ENCODE measurements at places on chromosomes 11 and 22.
A peak's percentile ranks its signal among the peaks of the same experiment; 100 is the strongest.

DNA sequence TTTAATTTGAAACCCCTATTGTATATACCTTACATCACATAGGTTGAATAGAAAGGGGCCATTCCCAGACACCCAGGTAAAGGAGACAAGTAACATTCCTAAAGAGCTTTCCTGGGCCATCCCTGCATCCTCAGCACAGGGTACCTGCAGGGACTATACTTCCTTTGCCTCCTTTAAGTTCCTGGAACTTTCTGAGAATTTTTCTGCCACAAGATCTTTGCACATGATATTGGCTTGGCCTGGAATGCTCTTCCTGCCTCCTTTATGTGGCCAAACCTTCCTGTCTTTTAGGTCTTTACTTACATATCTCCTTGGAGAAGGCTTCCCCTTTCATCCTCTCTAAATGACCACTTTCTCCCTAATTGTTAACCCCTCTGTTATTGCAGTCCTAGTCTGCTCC, 7.9 kb upstream of the AMOTL1 start:
- no peak for DNase-seq

- no peak for DNase-seq
Observed at GRCh38 chr22:30871391-30872284, 96.9 kb downstream of the MORC2 start.

DNA sequence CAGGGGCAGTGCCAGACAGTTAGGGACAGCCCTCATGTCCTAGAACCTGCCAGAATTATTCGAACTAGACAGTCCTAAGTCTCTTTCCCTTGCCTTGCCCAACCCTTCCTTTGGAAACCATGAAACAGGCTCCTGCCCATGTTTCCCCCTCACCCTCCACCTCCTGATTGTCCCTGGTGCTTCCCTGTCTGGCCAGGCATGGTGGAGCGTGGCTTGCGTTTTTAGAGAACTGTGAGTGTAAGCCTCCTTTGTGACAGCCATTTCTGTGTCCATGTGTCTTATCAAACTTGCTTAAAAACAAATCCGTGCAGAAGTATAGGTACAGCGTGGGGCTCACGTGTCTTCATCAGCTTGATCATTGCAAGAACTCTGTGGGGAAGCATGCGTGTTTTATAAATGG, 54.9 kb downstream of the MPPED1 start:
- no peak for DNase-seq

GRCh38 chr11:97544431-97544830, 1154.6 kb downstream of the JRKL start:
- no peak for DNase-seq

- peak; percentile 10 for DNase-seq
Observed at GRCh38 chr11:34650528-34650927, 29.6 kb downstream of the EHF start.

GRCh38 chr11:11979488-11980117, 28.8 kb downstream of the DKK3 start:
- no peak for DNase-seq

DNA sequence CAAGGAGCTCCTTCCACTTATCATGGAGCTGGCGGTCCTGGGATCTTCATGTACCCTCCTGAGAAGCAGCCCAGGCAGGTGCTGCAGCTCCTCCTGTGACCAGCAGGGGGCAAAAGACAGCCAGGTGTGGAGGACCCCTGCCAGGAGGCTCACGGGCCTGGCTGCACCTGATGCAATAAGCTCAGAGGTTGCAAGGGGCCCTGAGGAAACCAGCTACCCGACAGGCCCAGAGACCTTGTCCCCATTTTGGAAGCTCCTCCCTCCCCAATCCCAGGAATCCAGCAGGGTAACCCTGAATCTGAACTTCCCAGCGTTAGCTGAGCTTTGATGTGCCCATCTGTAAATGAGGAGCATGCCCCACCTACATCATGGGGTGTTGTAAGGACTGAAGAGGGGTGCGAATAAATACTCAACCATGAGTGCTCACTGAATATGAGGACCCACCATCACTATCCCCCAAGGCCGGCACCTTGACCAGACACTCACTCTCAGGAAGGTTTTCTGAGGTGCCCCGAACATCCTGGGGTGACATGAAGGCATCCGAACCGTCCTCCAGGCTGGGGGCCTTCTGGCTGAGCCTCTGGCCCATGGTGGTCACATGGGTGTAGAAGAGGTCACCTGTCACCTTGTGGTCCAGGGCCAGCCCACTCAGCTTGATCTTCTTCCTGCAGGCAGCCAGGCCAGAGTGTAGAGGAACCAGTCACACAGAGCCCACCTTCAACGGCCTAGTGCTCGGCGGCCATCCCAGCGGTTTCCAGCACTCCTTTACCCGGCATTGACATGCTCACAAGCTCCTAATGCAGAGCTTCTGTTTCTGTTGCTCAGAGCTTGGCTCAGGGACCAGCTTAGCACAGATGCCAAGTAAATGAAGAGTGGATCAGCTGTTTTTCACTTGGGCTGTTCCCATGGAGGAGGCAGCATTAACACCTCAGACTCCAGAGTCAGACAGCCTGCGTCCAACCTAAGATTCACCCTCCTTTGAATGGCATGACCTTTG, 21.7 kb downstream of the SLC43A1 start:
- peak; percentile 65 for DNase-seq

DNA sequence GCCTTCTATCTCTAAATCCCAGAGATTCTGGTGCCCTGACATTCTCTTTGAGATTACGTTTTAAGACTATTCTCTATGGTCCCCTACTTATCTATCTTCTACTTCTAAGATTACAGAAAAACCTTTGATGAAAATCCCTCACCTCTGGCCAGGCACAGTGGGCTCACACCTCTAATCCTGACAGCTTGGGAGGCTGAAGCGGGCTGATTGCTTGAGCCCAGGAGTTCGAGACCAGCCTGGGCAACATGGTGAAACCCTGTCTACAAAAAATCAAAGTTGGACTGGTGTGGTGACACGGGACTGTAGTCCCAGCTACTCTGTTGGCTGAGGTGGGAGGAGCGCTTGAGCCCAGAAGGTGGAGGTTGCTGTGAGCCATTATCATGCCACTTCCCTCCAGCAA, 14.4 kb downstream of the NUP98 start:
- no peak for DNase-seq

DNA sequence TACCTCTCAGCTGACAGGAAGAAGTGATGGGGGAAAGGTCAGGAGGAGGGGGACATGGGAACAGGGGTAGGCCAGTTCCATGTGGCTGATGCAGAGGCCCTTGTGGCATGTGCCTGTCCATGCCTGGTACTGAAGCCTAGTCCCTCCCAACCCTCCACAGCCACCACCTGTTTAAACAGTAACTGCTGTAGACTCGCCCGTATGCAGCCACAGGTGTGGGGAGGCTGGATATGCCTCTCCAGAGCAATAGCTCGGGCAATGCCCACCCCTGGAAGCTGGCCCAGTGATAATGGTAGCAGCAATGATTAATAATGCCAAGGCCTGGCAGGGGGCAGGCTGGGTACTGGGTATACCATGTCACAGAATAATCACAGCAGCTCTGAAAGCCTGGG, 2.3 kb downstream of the SMTN start:
- DNase-seq: no peak

DNA sequence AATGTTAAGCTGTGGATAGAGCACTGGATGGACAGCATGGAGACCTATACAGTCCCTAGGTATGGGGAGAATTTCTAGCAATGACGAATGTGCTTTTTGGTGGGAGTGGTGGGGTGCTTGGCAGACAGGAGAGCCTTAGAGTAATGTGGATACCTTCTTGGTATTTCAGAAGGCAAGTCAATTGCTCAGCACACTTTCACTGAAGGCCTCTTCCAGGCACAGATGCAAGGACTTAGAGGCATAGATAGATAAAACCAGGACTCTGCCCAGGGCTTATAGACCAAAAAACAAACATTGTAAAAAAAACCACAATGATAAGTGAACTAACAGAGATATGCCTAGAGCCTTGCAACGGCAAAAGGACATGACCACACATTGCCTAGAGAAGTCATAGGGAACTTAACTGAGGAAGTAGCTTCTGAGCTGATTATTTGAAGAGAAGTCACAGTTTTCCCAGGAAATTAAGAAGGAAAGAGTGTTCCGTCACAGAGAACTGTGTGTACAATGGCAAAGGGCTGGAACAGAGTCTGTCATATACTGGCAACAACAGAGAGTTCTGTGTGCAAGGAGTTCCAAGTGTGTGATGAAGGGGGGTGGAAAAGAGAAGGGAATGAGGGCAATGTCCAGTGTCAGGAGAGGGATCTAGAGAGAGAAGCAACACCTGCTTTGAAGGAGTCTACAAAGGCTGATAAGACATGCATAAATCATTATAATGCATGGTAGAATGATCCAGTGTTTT, 65.9 kb upstream of the PICALM start:
- no peak for DNase-seq
